ENCODE measurements at places on chromosomes 4 and X.

GRCh38 chr4:126939401-126939800 lies 693.4 kb upstream of the INTU start:
- no peak for DNase-seq

DNA sequence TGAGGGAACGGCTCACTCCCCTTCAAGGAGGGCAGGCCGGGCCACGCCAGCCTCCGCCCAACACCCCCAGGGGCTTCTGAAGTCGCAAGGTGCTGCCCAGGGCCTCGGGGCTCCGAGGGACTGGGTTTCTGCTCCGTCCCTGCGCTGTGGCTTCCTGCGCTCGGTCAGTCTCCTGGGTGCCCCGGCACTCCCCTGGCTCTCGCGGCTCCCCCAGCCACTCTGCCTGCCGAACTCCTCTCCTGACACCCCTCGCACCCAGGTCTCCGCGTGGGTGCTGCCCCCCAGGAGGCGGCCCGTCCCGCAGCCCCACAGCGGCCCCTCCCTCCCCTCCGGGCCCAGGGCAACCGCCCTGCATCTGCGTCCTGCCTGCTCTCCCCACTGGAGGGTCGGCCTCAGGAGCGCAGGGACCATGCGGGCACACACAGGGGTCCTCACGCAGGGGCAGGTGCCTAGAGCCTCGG lies 151.9 kb downstream of the AFAP1 start:
- no peak for DNase-seq

GRCh38 chr4:108601532-108601931 lies 18.8 kb upstream of the RPL34 start:
- no peak for DNase-seq

DNA sequence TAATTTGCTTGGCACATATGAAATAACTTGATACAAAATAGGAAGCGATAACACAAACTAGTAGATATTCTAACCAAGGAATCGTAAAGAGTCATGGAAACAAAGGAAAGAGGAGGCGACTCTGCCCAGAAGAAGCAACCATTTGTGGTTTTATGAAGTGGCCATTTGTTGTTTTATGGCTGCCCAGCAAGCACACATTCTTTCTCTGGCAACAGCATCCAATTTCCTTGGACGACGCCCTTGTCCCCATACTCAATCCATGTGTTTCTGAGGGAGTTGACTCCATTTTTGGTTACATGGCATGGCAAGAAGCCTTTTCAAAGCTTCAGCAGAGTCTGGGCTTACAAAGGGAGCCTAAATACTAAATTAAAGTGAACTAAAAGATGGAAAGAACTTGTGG lies 295.1 kb downstream of the INPP4B start:
- DNase-seq = no peak

DNA sequence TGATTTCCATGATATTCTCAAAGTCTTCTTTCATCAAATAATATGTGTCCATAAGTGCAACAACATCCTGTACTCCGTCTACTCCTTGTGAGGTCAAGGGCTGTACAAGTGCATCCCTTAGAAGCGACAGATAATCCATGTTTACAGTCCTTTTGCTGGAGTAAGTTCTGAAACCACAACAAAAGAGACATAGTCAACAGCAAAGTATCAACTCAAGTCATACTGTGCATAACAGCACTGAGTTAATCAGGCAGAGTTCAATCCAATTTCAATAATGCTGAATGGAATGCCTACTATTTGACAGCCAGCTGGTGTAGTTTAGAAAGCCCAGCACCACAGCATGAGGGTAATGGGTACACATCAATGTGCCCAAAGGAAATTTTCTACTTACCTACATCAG lies 74.5 kb downstream of the RFC1 start:
- DNase-seq = no peak

- no peak for DNase-seq
Observed at GRCh38 chr4:107330916-107331315, 294.8 kb upstream of the DKK2 start.

- DNase-seq = no peak
Observed at GRCh38 chr4:113617195-113617594, 144.3 kb downstream of the CAMK2D start.

GRCh38 chr4:184282895-184283654 lies 65.4 kb upstream of the ENPP6 start:
- DNase-seq = no peak
